ENCODE measurements at places on chromosomes 6 and 20. TPM values are rescaled to one million over a fixed set of nuclear protein-coding genes. Genes with fewer than 3 reads are reported as not detected.

Gene PSMB9
- total RNA-seq, result 30.0 TPM

Gene CRISP3
- not detected for total RNA-seq

Gene PRELID3B
- total RNA-seq, result 57.1 TPM

Gene RFX6
- not detected for total RNA-seq

Gene TPD52L1
- 11.1 TPM for total RNA-seq

Gene OPRM1
- not detected for total RNA-seq

Gene RARS2
- 57.4 TPM for total RNA-seq

Gene HIVEP1
- total RNA-seq, result 26.9 TPM

Gene ADGB
- not detected for total RNA-seq

Gene C6orf163
- total RNA-seq, result 1.3 TPM

Gene POM121L2
- total RNA-seq, result not detected

Gene TCF15
- not detected for total RNA-seq

Gene ZC3H12D
- total RNA-seq, result 0.24 TPM

Gene TPBG
- 73.3 TPM for total RNA-seq

Gene BPI
- total RNA-seq, result not detected

Gene C6orf141
- total RNA-seq, result 0.12 TPM

Gene SOX12
- 16.3 TPM for total RNA-seq
